ENCODE measurements at places on chromosomes 5 and 9. TPM values are rescaled to one million over a fixed set of nuclear protein-coding genes. Genes with fewer than 3 reads are reported as not detected.

DNA sequence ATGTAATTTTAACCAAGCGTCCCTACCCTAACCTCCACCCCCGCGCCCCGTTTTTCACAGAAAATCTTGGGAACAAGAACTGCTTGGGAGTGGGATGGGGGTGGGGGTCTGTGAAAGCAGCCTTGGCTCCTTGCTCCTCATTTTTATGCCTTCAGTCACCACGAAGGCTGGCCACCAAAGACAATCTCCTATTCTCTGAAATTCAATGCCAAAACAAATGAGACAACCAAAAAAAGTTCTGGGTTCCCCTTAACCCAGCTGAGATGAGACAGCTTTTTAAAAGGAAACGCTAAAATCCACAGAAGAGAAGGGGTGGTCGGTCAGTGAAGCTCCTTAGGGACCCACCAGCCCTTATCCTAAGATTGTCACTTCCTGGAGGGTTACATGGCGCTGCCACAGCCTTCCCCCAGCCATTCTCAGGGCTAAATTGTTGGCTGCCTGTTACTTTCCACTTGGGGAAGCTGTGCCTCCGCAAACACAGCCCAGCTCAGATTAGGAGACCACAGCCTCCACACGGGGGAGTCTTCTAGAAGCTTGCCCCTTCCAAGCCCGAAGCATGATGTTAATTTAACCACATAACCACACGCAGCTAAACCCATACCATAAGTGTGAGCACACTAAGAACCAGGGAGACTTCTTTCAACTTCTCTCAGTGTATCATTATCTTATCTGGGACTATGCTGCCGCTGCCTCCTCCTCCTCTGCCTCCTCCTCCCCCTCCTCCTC is 136.3 kb downstream of the FOXD1 start:
- no peak overlapping the region for H3K27ac ChIP-seq
- H3K4me1 ChIP-seq: no peaks in the 10 kb centered on the region
- H3K27me3 ChIP-seq: peaks cover 11% of the 10 kb centered on the region
- no peak for DNase-seq

DNA sequence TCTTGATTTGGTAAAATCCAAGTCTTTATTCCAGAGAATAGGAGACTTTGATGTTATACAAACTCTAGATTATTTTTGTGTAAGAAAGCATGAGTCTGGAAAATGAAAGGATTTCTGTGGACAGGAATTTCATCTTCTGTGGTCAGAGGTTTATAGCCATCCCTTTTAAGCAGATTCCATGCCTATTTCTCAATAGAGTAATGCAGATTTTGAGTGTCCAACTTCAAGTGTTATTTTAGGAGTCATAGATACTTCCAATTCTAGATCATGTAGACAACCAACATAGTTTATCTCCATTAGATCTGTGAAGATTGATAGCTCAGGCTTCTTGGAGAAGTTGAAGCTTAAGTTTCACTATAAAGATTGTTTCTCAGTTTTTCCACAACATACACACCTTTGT is 379.7 kb downstream of the PSAT1 start:
- no peaks in the 10 kb centered on the region for H3K27me3 ChIP-seq
- H3K4me1 ChIP-seq: no peaks in the 10 kb centered on the region
- H3K27ac ChIP-seq: no peak overlapping the region
- no peak overlapping the region for H3K4me3 ChIP-seq
- no peak for DNase-seq

The STPG3 gene
- total RNA-seq: not detected

The OTULINL gene
- 2.3 TPM for total RNA-seq

The PKN3 gene
- 4.2 TPM for total RNA-seq

- no peak for DNase-seq
- H3K27me3 ChIP-seq: no peaks in the 10 kb centered on the region
- H3K36me3 ChIP-seq: no peaks in the 10 kb centered on the region
- H3K27ac ChIP-seq: no peak overlapping the region
These were observed 239.9 kb upstream of the PAPPA start for GRCh38 chr9:115913696-115914095.

DNA sequence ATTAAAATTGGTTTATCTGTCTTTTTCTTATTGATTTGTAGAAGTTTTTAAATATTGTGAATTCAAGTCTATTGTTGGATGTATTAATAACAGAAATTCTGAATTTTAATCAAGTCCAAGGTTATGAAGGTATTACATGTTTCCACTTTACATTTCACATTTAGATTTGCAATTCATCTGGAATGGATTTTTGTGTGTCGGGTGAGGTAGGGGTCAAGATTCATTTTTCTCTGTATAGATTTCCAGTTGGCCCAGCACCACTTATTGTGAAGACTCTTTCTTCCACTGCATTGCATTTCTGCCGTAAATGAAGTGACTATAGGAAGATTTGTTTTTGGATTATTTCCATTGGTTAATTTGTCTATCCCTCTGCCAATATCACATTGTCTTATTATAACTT is 35.5 kb upstream of the DMRT2 start:
- no peaks in the 10 kb centered on the region for H3K4me1 ChIP-seq
- no peaks in the 10 kb centered on the region for H3K36me3 ChIP-seq
- H3K4me3 ChIP-seq: no peak overlapping the region
- no peaks in the 10 kb centered on the region for H3K27me3 ChIP-seq

DNA sequence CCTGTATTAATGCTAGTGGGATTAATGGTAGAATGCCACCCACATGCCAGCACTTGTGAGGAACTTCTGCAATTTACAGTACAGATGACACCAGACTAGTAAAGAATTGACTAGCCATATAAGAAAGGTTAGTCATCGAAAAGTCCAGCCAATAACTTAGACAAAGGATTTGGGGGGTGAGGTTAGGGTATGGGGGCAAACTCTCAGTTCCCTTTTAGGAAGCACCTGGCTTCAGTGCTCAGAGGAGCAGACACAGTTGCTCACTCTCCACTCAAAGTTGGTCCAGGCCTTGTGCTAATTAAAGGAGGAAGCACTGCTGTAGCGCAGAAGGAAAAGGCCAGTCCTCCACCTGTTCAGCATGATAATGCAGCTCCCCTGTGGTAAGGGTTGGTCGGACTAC is 25.2 kb downstream of the TGFBR1 start:
- peaks cover 3% of the 10 kb centered on the region for H3K36me3 ChIP-seq
- no peak for DNase-seq

DNA sequence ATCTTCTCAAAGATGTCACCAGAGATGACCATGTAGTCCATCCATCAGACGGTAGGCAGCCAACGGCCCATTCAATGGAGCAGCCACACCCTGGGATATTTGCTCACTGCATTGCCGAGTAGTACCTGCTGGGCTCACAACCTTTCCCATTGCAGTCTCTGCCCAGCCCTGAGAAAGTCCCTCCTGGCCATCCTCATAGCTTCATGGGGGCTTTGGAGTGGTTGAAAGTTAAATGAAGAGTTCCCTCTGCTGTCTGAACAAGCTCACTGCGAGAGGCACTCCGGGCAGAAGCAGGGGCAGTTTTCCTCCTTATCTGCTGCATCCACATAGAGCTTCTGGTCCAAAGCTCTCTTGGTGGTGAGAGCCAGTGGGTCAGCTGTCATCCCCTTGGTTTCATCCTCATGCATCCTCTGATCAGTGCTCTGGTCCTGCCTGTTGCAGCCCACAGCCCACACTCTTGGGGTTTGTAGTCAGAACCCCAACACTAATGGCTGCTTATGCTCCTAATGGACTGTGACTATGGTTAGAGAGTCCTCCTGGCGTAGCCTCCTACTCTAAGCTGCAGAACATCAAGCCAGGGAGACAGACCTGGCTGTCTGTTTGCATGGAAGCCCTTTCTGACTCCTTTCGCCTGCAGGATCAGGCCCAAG is 23.3 kb downstream of the TNFSF8 start:
- no peak overlapping the region for H3K27ac ChIP-seq
- no peaks in the 10 kb centered on the region for H3K4me1 ChIP-seq
- H3K27me3 ChIP-seq: no peaks in the 10 kb centered on the region
- no peak for DNase-seq

The OSMR gene
- 4.3 TPM for total RNA-seq

The CATSPER3 gene
- 0.33 TPM for total RNA-seq

DNA sequence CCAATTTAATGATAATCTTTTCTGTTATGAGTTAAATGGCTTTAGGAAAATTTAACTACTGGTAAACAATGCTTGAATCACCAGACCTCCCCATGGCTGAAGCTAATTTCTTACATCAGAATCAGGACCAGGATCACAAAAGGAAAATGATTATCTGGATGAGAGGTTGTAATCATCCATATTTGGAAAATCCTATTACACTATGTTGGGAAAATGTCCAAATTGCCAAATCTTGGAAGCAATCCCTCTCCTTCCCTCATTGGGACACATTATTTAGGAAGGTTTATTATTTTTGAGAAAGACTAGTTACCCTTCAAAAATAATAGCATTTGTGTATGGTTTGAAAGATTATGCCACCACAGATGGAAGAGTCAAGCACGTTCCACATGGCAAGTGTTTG is 130.7 kb upstream of the MINAR2 start:
- H3K27ac ChIP-seq: no peak overlapping the region
- H3K4me3 ChIP-seq: no peak overlapping the region
- H3K27me3 ChIP-seq: no peaks in the 10 kb centered on the region
- no peaks in the 10 kb centered on the region for H3K4me1 ChIP-seq
- DNase-seq: no peak

DNA sequence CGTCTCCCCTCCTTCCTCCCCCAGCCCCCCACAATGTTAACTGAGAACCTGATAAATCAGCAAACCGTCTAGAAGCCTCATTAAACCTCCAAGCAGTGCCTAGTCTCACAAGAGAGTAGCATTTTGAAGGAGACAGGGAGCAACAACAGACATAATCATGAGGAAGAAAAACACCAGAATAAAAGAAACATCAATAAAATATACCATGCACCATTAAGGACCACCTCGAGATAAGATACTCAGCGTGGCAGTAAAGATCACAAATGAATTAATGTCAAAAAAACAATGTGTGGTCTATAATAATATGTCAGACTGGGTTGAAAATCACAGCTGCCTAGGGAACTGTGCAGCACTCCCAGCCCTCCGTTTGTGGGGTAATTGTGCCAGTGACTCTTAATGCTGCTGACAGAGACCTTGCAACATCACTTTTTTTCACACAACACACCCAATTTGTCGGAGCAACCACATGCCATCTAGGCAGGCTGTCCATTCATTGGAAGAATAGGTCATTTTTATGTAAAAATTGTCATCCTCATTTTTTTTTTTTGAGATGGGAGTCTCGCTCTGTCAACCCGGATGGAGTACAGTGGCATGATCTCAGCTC is 450.8 kb upstream of the WWC1 start:
- DNase-seq: no peak
- no peak overlapping the region for H3K4me3 ChIP-seq
- no peaks in the 10 kb centered on the region for H3K36me3 ChIP-seq
- H3K27ac ChIP-seq: no peak overlapping the region
- H3K4me1 ChIP-seq: no peaks in the 10 kb centered on the region

DNA sequence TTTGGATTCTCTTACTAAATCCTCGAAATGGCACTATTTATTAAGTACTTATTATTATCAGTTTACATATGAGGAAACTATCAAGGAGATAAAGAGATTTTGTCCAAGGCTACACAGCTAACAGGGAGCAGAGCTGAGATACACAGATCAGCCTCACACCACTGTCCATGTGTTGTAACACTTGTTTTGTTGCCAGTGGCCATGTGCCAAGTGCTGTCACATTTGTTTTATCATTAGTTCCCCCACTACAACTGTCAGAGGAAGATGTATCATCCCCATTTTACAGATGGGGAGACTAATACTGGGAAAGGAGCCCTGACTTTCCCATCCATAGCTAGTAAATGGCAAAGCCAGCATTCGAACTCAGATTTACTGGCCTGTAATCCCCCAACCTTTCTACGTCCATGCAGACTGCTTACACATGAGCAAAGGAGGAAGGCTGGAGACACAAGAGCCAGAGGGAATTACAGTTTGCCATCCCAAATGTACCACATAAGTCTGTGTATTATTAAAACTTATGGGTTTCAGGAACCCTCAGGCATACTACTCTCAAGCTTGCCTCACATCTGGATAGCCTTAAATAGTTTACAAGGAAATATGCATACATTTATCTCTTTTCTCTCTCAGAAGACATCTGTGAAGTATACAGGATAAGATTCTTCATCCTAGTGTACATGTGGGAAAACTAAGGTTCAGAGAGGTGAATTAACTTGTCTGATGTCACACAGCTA is 25.1 kb downstream of the PAPPA start:
- H3K36me3 ChIP-seq: no peaks in the 10 kb centered on the region
- no peaks in the 10 kb centered on the region for H3K27me3 ChIP-seq
- no peak overlapping the region for H3K4me3 ChIP-seq
- no peaks in the 10 kb centered on the region for H3K4me1 ChIP-seq

Data from liver (tissue), 10 donors.